ENCODE measurements at places on chromosomes 12 and 14.

- DNase-seq: peak; percentile 12
These were observed 138.4 kb downstream of the STXBP6 start for GRCh38 chr14:24911324-24912109.

- DNase-seq: no peak
These were observed 152.7 kb upstream of the EEA1 start for GRCh38 chr12:93081810-93082165.

DNA sequence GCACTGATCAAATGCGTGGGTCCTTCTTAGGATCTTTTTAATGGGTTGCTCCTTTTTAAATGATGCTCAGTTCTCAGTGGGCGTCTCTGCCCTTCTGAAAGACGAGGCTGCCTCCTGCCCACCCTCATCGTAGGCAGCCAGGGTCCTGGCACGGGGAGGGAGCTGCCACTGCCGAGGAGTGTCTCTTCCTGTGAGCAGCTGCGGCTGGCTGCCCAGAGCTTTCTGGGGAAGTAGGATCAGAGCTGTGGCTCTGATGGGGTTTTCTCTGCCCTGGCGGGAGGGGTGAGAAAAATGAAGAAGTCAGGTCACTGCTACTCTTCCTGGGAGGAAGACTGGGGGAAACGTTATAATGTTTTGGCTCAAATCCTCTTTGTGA, 31.1 kb upstream of the BEGAIN start:
- DNase-seq: no peak

- no peak for DNase-seq
These were observed 46.3 kb upstream of the PCED1B start for GRCh38 chr12:47033081-47033480.

DNA sequence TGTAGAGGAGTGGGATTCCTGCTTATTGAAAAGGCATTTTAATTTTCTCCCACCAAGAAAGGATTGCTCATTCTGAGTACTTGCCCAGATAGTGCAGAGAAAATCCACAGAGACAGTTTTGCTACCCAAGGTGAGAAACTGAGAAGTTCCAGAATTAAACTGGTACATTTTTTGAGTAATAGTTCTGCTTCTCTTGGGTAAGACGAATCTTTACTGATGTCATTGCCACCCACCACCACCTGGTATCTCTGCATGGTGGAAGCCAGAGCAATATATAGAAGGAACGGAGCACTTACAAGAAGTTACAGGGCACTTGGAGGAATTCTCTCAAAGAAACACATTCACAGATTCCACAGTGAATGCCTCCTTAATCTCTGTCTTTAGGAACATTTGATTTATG, 20.7 kb upstream of the FRMD6 start:
- no peak for DNase-seq

- no peak for DNase-seq
These were observed 2.3 kb downstream of the ADGRD1 start for GRCh38 chr12:130956009-130956408.

DNA sequence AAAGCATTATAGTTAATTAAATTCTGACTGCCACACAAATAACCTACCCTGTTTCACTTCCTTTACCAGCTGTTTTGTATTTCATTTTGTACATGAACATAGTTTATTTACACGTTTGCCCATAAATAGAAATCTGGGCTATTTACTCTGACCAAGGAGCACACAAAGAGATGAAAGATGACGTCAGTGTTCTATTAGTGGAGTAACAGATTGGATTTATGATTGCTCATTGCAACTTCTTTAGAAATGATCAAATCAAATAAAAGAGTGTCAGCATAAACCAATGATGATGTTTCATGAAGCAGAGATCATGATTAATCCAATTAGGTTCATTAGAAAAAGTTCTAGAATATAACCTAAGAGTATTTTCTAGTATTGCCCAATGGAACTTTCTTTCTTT, 12.0 kb upstream of the RTL1 start:
- DNase-seq: no peak

- DNase-seq: no peak
These were observed 7.4 kb upstream of the OR10P1 start for GRCh38 chr12:55629058-55629841.

GRCh38 chr12:89299931-89300330, 52.4 kb downstream of the DUSP6 start:
- DNase-seq: no peak

GRCh38 chr14:57875296-57875695, 9.4 kb upstream of the SLC35F4 start:
- no peak for DNase-seq

DNA sequence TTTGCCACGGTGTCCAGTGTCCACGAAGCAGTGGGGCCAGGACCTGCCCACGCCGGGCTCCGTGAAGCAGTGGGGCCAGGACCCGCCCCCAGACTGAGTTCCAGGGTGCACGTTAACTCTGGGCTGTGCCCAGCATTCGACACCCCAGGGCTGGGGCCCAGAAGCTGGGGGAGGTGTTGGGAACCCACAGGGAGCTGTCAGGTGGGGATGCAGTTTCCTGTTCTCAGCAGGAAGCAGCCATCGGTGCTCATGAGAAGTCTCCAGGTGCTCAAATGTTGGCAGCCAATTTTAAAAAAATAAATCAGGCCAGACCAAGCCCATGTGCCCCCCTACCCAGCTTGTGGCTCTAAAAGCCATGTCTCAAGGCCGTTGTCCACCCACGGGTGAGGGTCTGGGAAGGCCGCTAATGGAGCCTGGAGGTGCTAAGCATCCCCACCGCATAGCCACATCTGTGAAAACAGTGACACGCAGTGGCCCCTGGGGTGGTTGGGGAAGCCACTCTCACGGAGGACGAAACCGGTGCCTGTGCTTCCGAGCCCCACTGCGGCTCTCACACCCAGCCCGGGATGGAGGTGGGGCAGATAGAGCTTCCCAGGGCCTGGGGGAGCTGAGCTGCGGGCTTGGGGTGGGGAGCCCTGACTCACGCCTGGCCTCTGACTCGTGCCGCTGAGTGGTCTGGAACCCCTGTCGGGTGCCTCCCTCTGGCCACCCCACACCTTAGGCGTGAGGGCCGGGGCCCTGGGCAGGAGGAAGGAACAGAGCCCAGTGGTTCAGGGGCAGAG, 53.5 kb downstream of the FBRSL1 start:
- DNase-seq: no peak

- no peak for DNase-seq
These were observed 191.1 kb upstream of the PRICKLE1 start for GRCh38 chr12:42780671-42781070.

GRCh38 chr12:89179983-89180382, 172.3 kb downstream of the DUSP6 start:
- peak; percentile 67 for DNase-seq

- DNase-seq: no peak
These were observed at the start of gene TMEM132C for GRCh38 chr12:128267131-128267622. TMEM132C (plus strand) TSS chr12:128267170; CDS start chr12:128267403, 233 bp downstream.

DNA sequence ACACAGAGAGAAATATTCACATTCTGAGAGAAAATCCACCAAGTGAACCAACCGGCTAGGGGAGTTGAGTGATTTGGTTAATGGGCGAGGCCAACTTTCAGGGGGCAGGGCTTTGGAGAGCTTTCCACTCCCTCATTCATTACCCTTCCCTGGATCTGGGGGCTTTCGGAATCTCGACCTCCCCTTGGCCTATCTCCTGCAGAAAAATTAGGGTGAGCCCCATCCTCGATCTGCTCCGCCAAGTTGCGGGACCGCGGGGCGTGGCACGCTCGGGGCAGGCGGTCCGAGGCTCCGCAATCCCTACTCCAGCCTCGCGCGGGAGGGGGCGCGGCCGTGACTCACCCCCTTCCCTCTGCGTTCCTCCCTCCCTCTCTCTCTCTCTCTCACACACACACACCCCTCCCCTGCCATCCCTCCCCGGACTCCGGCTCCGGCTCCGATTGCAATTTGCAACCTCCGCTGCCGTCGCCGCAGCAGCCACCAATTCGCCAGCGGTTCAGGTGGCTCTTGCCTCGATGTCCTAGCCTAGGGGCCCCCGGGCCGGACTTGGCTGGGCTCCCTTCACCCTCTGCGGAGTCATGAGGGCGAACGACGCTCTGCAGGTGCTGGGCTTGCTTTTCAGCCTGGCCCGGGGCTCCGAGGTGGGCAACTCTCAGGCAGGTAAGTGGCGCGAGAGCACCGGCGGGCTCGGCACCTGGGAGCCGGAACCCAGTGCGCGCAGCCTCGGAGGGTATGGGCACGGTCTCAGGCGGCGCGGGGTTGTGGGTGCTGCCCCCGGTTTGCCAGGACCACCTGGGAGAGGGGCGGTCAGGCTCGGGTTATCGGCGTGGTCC, at the start of gene ERBB3:
TSS of gene ERBB3 (plus strand) at position 443 of the 833 bp plus-strand sequence. CDS start at position 579, 136 bp downstream.
- peak; percentile 56 for DNase-seq

- DNase-seq: no peak
These were observed at the start of gene FKBP11 for GRCh38 chr12:48925304-48926011. FKBP11 (minus strand) TSS chr12:48925492; CDS start chr12:48925428, 64 bp downstream.

DNA sequence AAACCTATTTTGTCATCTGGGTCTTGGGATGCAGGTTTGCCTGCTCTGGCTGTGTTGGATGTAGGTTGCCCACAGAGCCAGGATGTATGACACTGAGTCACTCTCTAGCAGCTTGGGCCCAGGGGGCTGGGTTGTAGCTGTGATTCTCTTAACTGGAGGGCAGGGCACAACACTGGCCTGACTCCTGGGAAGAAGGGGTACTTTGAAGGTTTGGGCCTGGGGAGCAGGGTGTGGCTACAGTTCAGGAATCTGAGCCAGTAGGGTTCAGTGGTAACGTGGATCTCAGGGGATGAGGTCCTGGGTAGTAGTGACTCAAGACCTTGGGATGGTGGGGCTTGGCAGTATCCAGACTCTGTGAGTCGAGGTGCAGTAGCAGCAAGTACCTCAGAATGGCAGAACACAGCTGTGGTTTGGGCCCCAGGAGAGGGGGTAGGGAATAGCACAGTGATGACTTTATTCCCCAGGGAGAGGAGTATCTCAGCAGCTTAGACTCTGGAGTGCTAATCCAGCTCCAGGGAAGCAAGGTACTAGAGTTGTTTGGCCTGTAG, 25.7 kb downstream of the TBC1D15 start:
- no peak for DNase-seq

DNA sequence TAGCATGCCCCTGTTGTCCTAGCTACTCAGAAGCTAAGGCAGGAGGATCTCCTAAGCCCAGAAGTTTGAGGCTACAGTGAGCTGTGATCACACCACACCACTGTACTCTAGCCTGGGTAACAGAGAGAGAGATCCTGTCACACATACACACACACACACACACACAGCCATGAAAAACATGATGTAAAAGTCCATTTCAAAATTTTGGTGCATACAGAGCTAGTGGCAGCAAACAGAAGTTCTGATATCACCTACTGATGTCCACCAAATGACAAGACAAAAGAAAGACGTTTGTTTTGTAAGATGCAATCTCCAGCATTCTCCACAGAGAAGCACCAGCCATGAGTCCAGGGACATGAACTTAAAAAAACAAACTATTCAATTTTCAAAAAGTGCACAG, 15.9 kb downstream of the AREL1 start:
- no peak for DNase-seq

GRCh38 chr12:117143008-117143532, 43.9 kb upstream of the TESC start:
- DNase-seq: peak; percentile 57

DNA sequence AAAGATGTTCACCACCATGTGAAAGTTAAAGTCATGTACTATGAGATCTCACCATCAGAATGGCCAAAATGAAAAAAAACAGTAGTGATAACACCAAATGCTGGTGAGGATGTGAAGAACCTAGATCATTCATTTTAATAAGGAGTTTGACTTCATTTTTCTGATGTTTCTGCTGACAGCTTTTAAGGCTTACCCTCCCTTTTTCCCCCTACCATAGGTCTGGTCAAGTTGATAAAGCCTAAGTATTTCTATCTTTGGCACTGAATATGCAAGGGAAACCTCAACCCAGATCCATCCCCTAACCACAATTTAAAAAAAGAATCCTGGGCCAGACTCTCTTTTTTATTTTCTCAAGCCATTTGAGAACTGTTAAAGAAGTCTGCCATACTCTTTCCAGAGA, 689.6 kb upstream of the FOXG1 start:
- no peak for DNase-seq

- no peak for DNase-seq
These were observed 247.0 kb downstream of the EMP1 start for GRCh38 chr12:13443498-13443897.

- DNase-seq: no peak
These were observed 37.1 kb downstream of the CMAS start for GRCh38 chr12:22083167-22083566.

DNA sequence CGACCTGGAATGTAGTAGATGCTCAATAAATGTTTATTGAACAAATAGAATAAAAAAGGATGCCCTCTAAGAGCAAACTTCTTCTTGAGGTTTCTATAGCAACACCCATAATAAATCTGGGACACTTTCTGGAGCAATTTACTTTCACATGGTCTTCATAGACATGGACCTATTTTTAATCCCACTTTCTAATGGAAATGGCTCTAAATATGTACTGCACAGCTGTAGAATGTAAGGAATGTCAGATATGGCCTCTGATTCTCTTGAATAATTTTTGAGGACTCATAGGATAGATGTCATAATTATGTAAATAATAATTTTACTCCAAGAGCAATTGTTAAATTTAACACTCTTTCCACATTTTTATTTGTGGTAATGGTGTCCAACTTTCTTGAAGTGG, 133.5 kb upstream of the DAAM1 start:
- no peak for DNase-seq

DNA sequence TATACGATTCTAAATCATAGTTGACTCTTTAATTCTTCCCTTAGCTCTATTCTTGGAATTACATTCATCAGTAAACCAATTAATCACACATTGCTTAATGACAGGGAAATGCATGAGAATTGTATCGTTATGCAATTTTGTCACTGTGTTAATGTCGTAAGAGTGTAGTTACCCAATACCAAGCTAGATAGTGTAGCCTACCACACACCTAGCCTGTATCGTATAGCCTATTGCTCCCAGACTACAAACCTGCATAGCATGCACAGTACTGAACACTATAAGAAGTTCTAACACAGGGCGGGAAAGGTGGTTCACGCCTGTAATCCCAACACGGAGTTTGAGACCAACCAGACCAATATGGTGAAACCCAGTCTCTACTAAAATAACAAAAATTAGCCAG, 24.7 kb downstream of the HNRNPC start:
- no peak for DNase-seq

DNA sequence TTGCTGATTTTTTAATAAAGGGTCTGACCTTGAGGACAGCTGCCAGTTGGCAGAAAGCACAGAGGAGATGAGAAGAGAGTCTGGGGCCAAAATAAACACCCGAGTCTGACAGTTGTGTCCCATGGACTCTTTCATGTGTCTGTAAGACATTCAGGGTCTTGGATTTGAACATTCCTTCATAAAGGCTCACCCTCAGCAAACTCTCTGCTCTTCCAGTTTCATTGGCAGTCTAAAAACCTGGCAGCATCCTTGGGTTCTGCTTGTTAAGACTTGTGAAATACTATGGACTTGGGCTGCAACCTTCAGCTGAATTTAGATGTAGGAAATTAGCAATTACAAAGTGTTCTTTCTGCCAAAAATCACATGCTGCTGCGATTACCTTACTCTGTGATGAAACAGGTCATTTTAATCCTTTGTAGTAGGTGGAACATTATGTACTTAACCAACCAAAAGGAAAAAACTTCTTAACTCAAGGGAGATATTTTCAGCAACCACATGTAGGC, 32.0 kb upstream of the LMNTD1 start:
- DNase-seq: no peak

DNA sequence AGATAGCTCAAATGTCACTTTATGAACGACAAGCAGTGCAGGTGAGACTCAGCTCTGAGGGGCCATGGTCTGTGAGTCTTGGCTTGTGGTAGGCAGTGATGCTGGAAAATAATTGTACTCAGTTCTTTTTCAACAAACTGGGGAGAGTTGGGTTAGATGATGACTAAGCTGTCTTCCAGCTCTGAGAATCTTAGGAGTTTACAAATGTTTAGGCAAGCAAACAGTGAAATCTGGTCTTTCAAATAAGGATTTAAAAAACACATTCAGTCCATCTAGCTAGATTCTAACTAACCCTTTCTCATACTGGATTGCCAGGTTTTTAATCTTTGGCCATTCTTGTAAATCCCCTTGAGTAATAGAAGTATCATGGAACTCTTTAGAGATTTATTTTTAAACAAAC, 3.4 kb downstream of the PHC1 start:
- DNase-seq: no peak
